ENCODE measurements at places on chromosomes 2 and 18.

- DNase-seq: no peak
These were observed 77.9 kb upstream of the SATB2 start for GRCh38 chr2:199535445-199536177.

DNA sequence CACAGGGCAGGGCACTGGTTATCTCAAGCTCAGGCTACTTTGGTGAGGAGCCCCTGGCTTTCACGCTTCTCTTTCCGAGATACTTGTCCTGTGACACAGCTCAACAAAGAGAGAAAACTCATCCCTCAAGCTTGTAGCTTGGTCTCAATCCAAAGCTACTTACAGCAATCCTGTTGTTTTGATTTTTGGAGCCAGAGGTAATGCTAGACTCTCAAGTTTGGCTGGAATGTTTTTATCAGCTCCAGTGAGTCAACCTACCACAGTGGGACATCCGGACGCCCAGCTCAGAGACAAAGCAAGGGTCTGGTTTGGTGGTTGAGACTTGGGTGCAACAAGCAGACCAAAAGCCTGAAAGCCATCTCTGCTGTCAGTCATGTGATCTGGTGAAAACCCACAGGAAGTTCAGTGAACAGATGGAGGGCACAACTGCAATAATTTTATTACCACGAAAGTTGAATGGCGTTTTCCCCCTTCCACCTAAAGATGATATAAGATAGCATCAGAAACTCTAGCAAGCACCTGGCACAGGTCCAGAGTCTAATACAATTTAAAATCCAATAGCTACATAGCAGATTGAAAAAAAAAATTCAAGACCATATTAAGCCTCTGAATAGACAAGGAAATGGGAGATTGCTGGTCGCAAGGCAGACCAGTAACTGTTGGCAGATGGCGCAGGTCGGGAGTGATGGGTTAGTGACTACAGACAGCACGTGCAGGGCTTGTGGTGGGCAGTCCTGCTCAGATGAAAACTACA lies 102.3 kb upstream of the SMAD7 start:
- DNase-seq: no peak

DNA sequence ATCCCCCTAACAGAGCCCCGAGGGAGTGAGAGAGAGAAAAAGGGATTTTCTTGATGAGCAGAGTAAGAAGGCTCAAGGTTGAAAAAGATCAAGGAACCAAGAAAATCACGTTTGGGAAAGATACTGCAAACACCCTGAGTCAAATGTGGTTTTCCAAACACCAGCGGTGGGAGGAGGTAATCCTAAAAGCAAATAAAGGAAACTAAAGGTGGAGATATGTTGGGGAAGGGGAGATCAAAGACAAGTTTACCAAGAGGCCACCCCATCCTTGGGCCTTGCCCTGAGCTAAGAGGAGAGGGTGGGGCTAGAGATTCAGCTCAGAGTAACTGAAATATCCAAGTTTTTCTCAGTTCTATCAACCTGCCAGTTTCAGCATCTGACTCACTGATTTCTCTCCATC lies 332.3 kb downstream of the ETAA1 start:
- no peak for DNase-seq

DNA sequence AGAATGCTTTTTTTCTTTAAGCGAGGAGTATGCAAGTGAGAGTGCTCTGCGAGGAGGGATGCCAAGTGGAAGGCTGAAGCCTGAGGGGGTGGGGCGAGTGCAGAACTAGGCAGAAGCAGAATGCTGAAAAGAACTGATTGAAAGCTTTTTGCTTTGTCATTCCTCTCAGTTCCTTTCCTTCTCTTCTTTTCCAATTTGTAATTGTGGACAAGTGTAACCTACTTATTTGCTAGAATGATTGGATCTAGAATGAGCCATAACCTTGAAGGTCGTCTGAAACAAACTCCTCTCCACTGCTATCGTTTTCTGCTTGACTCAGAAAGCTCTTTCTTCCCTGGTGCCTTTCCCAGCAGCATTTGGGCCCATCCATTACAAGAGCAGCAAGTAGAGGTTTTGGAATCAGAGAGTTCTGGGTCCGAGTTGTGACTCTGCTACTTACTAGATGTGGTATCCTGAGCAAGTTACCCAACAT lies 115.3 kb downstream of the METTL8 start:
- DNase-seq: no peak

GRCh38 chr2:45218931-45219339 lies 209.7 kb upstream of the SIX2 start:
- DNase-seq: no peak

DNA sequence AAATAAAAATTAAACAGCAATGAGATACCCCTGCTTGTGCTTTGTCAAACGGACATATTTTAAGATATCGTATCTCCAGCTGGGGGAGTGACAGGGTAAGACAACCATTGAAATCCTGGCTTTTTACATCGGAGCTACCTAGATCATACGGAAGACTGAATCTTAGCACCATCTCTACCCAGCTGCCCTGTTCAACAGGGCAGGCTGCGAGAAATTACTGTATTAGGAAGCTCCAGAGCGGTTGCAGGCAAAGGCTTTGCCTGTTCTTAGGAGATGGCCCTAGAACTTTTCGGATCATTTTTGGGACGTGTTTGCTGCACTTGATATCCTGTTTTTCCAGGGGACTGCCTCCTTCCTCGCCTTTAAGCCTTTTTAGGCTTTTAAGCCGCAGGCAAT lies 2.0 kb upstream of the PRKCE start:
- no peak for DNase-seq

GRCh38 chr2:169018390-169018789 lies 12.7 kb downstream of the ABCB11 start:
- DNase-seq: no peak
